ENCODE measurements at places on chromosomes 3 and 15. TPM values are rescaled to one million over a fixed set of nuclear protein-coding genes. Genes with fewer than 3 reads are reported as not detected.

GRCh38 chr15:73700041-73700842 lies 16.1 kb downstream of the CD276 start:
- peak; percentile 61 for DNase-seq

DNA sequence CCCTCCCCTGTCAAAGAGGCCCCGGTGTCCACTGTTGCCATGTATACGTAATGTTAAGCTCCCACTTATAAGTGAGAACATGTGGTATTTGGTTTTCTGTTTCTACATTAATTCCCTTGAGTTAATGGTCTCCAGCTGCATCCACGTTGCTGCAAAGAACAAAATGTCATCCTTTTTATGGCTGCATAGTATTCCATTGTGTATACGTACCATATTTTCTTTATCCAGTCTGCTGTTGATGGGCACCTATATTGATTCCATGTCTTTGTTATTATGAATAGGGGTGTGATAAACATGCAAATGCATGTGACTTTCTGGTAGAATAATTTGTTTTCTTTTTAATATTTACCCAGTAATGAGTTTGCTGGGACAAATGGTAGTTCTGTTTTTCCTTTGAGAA lies 43.3 kb upstream of the AGTR1 start:
- DNase-seq, result no peak

- no peak for DNase-seq
These were observed 25.4 kb downstream of the GOLGB1 start for GRCh38 chr3:121724130-121724529.

- no peak for DNase-seq
These were observed 750 bp downstream of the SLC33A1 start for GRCh38 chr3:155853214-155854140.

The LRRIQ4 gene
- not detected for polyA plus RNA-seq

The PAQR9 gene
- polyA plus RNA-seq, result not detected
